ENCODE measurements at places on chromosomes 11 and 22. TPM values are rescaled to one million over a fixed set of nuclear protein-coding genes. Genes with fewer than 3 reads are reported as not detected.

- H3K4me1 ChIP-seq, result no peaks in the 10 kb centered on the region
- no peak for DNase-seq
- no peak overlapping the region for H3K27ac ChIP-seq
- H3K36me3 ChIP-seq, result no peaks in the 10 kb centered on the region
- no peak overlapping the region for H3K4me3 ChIP-seq
Measured at GRCh38 chr11:60717956-60718355, 6.6 kb upstream of the MS4A18 start.

The TRIM48 gene
- not detected for total RNA-seq

The OR52H1 gene
- 0.20 TPM for total RNA-seq

The SMIM35 gene
- 1.9 TPM for total RNA-seq

DNA sequence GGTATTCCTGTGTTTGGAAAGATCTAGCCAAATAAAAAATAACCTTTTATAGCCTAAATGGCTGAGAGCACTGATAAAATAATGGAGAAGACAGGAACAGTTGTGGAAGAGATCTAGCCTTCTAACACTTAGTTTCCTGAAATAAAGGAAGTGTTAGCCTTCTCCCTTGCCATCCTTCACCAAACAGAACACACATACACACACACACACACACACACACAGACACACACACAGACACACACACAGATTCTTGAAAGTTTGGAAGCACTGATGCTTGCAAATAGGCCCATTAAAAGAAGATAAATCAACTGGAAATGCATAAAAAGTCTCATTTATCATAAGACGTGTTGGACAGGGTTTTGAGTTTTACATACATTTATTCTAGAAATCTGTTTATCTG is 37.5 kb downstream of the KIRREL3 start:
- no peaks in the 10 kb centered on the region for H3K36me3 ChIP-seq
- no peak for DNase-seq
- no peak overlapping the region for H3K4me3 ChIP-seq
- H3K27me3 ChIP-seq, result peaks cover 4% of the 10 kb centered on the region

The MYEOV gene
- not detected for total RNA-seq

GRCh38 chr22:50176850-50177536 is 6.5 kb downstream of the PANX2 start:
- H3K4me3 ChIP-seq, result no peak overlapping the region
- no peak for DNase-seq
- H3K36me3 ChIP-seq, result no peaks in the 10 kb centered on the region
- H3K27me3 ChIP-seq, result peaks cover 12% of the 10 kb centered on the region
- H3K4me1 ChIP-seq, result peaks cover 34% of the 10 kb centered on the region

The LGR4 gene
- total RNA-seq, result 3.0 TPM

DNA sequence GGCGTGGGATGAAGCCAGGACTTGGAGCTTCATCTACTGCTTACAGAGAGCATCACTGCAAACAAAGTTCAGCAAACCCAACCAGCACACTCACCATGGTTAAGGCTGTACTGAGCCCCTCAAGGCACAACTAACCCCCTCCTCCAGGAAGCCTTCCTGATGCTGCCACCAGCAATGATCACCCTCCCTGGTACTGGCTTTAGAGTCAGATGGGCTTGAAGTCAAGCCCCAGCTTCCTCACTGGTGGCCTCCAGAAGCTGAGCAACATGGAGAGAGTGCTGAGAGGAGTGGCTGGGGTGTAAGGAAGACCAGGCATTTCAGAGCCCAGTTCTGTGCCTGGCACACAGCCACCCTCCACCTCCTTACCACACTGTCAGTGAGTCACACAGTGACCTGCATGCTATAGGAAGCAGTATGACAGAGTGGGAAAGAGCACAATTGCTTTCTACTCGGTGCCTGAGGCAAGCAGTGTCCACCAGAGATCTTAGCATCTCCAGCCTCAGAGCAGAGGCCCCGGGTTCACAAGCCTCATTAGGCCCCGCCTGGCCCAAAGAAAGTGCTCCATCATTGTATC is 24.7 kb upstream of the BAIAP2L2 start:
- H3K4me1 ChIP-seq, result no peaks in the 10 kb centered on the region
- DNase-seq, result no peak
- peaks cover 64% of the 10 kb centered on the region for H3K36me3 ChIP-seq
- no peak overlapping the region for H3K4me3 ChIP-seq
- H3K27me3 ChIP-seq, result no peaks in the 10 kb centered on the region
- H3K27ac ChIP-seq, result no peak overlapping the region

The ANKK1 gene
- total RNA-seq, result 0.20 TPM

DNA sequence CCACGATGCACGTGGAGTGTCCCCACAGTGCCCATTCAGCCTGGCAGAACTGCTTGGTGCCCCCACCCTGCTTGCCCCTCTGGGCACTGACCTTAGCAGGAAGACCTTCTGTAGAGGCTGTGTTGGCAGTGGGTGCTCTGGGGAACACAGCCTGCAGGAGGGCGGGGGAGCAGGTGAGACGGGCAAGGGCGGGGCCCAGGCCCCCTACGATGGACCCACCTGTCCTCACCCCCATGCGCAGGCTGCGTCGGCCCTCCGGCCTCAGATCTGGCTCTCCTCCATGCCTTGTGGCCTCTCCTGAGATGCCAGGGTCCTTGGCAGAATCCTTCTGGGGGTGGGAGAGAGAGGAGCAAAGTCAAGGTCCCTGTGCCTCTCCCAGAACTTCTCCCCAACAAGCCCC is 10.9 kb downstream of the CDC42BPG start:
- H3K27ac ChIP-seq, result no peak overlapping the region
- H3K27me3 ChIP-seq, result no peaks in the 10 kb centered on the region
- no peak for DNase-seq
- H3K4me3 ChIP-seq, result no peak overlapping the region
- peaks cover 2% of the 10 kb centered on the region for H3K4me1 ChIP-seq
- peaks cover 9% of the 10 kb centered on the region for H3K36me3 ChIP-seq

The KCNK7 gene
- total RNA-seq, result 1.1 TPM

DNA sequence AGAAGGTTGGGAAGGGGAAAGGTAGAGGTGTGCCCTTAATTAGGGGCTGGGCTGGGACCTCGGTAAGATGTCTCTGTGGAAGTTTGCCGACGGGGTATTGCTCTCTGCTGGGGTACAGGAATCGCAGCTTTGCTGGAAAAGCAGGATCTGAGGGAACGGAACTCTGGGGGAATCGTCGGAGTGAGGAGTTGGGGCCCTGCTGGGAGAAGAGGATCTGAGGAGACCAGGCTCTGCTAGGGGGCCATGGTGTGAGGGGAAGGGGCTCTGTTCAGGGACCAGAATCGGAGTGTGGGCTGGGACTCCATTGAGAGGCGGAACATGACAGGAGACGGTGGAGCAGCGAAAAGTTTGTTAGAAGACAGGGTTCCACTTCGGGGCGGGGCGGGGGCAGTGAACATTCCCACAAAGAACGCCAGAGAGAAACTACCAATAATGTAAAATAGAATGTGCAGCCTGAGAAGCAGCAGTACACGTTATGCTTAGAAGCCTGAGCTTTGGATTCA is 456 bp downstream of the AAMDC start:
- peak; percentile 17 for DNase-seq
- peak overlapping the region; percentile 93 for H3K27ac ChIP-seq
- peak overlapping the region; percentile 97 for H3K4me3 ChIP-seq
- no peaks in the 10 kb centered on the region for H3K27me3 ChIP-seq

DNA sequence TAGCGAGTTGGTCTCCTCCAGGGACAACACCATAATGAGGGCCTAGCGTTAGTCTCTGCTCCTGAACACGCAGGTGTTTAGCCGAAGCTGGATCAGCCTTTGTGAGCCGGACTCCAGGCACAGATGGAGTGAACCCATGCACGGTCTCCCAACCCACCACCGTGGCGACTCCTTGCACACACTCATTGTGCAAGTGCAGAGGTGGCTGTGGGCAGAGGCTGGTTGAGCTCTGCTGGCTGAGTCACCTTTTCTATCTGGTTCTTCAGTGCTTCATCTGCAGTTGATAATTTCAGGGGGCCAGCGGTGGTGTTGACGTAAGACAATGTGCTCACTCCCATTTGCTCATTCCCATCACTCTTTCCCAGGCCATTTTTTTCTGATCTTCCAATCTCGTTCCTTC is 72.1 kb upstream of the SLC22A12 start:
- H3K4me1 ChIP-seq, result no peaks in the 10 kb centered on the region
- H3K27ac ChIP-seq, result no peak overlapping the region
- no peak overlapping the region for H3K4me3 ChIP-seq

The MMP10 gene
- not detected for total RNA-seq

- no peaks in the 10 kb centered on the region for H3K27me3 ChIP-seq
- H3K36me3 ChIP-seq, result peaks cover 24% of the 10 kb centered on the region
- no peak overlapping the region for H3K27ac ChIP-seq
Measured at GRCh38 chr22:24386937-24387471, 40.4 kb upstream of the ADORA2A start.

DNA sequence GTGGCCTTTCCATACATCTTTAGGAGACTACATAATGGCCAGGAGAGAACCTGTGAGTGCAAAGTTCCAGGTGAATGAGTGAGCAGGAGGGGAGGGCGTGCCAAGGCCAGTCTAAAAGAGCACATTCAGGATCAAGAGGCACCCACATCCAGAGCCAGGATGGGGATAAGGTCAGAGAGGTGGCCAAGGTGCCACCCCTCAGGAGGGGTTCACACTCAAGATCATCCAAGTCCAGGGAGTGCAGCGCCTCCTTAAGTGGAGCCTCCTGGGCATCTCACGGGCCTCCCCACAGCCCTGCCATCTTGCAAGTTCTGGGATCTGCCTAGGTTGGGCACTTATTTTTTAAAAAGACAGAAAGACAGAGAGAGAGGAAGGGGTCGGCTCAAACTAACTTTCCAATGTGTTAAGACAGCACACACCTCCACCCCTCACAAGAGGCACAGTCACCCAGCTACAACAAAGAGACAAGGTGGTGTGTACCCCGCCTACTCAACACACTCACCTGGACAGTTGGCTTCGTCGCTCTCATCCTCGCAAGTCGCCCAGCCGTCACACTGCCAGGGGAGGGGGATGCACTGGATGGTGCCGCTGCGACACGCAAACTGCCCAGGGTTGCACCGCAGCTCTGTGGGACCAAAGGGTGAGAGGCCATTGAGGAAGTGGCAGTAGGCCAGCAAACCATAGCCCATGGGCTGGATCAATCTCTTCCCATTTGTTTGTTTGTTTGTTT is 33.2 kb downstream of the DGCR2 start:
- DNase-seq, result no peak
- H3K27ac ChIP-seq, result no peak overlapping the region
- peaks cover 41% of the 10 kb centered on the region for H3K36me3 ChIP-seq
- H3K4me1 ChIP-seq, result peaks cover 23% of the 10 kb centered on the region
- H3K4me3 ChIP-seq, result no peak overlapping the region

GRCh38 chr22:29139965-29140782 is 65.5 kb upstream of the EMID1 start:
- H3K4me1 ChIP-seq, result no peaks in the 10 kb centered on the region
- H3K27me3 ChIP-seq, result peaks cover 36% of the 10 kb centered on the region
- H3K27ac ChIP-seq, result no peak overlapping the region
- DNase-seq, result no peak

DNA sequence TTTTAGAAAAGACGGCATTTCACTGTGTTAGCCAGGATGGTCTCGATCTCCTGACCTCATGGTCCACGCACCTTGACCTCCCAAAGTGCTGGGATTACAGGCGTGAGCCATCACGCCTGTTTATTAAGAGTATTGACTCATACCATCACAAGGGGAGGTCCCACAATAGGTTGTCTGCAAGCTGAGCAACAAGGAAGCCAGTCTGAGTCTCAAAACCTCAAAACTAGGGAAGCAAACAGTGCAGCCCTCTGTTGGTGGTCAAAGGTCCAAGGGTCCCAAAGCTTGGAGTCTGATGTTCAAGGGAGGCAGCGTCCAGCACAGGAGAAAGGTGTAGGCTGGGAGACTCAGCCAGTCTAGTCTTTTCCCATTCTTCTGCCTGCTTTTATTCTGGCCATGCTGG is 32.8 kb upstream of the LDLRAD3 start:
- no peak for DNase-seq
- H3K27ac ChIP-seq, result no peak overlapping the region

- H3K27me3 ChIP-seq, result no peaks in the 10 kb centered on the region
- H3K4me1 ChIP-seq, result peaks cover 30% of the 10 kb centered on the region
- no peak overlapping the region for H3K27ac ChIP-seq
Measured at GRCh38 chr11:68546555-68546954, 86.0 kb downstream of the PPP6R3 start.

- no peak overlapping the region for H3K27ac ChIP-seq
- H3K4me1 ChIP-seq, result peaks cover 82% of the 10 kb centered on the region
- H3K36me3 ChIP-seq, result no peaks in the 10 kb centered on the region
- DNase-seq, result no peak
- H3K27me3 ChIP-seq, result no peaks in the 10 kb centered on the region
Measured at GRCh38 chr22:18068381-18068988, 9.3 kb upstream of the PEX26 start.

The SHANK2 gene
- total RNA-seq, result 0.24 TPM

GRCh38 chr11:68186061-68186460 is 27.0 kb downstream of the KMT5B start:
- no peak overlapping the region for H3K4me3 ChIP-seq
- H3K4me1 ChIP-seq, result peaks cover 12% of the 10 kb centered on the region
- DNase-seq, result no peak
- H3K27me3 ChIP-seq, result no peaks in the 10 kb centered on the region
- peaks cover 56% of the 10 kb centered on the region for H3K36me3 ChIP-seq

The CRACR2B gene
- total RNA-seq, result 4.5 TPM

DNA sequence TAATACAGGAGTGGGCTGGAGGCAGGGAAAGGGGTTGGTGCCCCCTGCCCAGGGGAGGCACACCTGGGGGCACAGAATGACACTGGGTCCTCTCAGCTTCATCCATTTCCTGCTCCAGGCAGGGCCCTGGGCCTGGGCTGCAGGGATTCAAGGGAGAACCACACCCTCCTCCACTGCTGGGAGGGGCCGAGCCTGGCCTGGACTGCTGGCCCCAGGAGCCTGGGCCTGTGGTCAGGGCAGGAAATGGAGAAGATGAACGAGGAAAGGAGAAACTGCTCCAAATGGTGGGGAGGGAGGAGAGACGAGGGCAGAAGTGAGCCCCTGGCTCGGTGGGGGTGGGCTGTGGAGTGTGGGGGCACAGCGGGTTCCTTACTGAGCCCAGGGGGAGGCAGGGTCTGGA is 38.1 kb upstream of the KCNQ1OT1 start:
- H3K4me1 ChIP-seq, result no peaks in the 10 kb centered on the region
- no peaks in the 10 kb centered on the region for H3K27me3 ChIP-seq
- no peak overlapping the region for H3K4me3 ChIP-seq
- H3K27ac ChIP-seq, result no peak overlapping the region
- no peaks in the 10 kb centered on the region for H3K36me3 ChIP-seq

The RAPSN gene
- 3.5 TPM for total RNA-seq

DNA sequence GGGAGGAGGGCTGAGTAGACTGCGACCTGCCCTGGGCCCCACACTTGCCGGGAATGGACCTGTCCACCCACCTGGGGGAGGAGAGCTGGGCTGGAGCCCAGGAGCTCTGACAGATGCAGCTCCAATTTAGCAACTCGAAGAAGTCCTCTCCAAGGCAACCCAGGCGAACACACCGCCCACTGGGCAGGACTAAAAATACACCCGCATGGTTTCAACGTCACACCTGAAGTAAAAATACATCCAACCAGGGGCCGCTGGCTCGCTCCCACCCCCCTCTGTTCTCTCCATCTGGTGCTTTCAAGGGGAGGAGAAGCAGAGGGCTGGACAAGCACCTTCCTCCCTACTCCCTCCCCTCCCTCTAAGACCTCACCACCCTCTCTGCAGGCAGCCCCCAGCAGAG is 119.9 kb downstream of the FEZ1 start:
- H3K4me3 ChIP-seq, result no peak overlapping the region
- peaks cover 20% of the 10 kb centered on the region for H3K27me3 ChIP-seq
- no peaks in the 10 kb centered on the region for H3K4me1 ChIP-seq
- no peak for DNase-seq
- no peaks in the 10 kb centered on the region for H3K36me3 ChIP-seq
- H3K27ac ChIP-seq, result no peak overlapping the region

Measured in activated B cell treated with CpG ODN at 0.5 μM for 24 hours (primary cell).